CD4-positive, alpha-beta T cell treated with Interleukin-15 for 1 hour (primary cell): ENCODE measurements at places on chromosomes 6 and 20.

GRCh38 chr6:32178547-32179440, 589 bp downstream of the RNF5 start:
- DNase-seq: no peak

- no peak for DNase-seq
These were observed 17.8 kb upstream of the RSPO3 start for GRCh38 chr6:127100510-127101140.

DNA sequence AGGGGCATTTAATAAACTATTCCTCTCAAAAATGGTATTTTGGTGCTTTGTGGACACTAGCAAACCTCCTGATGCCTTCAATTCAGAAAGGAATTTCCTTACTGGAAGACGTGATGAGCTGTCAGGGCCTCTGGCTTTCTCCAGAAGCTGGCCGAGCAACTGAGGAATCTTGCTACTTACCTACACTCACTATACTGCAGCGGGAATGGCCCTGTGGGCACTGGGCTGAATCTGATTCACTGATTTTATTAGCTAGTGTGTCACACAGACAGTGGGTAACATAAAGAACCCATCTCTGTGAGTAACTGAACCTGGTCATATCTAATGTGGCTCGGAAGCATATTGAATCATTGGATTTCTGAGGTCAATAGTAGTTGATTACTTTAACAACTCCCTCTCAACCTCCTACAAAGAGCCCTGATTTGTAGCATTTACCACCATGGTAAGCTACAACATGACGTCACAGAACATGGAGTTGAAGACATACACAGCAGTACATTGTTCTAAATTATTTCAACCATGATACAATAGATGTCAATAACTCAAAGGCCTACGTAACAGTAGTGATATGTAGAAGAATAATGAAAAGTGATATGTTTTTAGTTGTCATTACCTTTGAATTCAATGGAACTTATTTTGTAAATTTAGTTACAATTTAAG, 232.1 kb downstream of the SYNE1 start:
- DNase-seq: no peak

DNA sequence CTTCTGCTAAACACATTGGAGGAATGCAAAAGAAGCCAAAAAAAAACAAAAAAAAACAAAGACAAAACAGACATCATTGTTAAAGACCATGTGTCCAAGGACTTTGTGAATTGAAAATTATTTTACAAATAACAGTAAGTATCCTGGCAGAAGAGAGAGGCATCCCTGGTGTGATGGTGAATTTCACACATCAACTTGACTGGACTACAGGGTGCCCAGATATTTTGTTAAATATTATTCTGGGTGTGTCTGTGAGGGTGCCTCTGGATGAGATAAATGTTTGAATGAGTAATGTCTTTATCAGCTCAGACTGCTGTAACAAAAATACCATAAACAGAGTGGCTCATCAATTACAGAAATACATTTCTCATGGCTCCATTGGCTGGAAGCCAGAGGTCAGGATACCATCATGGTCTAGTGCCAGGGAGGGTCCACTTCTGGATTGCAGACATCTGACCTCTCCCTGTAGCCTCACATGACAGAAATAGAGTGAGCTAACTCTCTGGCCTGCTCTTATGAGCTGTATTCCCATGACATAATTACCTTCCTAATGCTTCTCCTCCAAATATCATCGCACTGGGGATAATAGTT, 12.2 kb upstream of the C6orf118 start:
- DNase-seq: no peak

- no peak for DNase-seq
These were observed 1.3 kb downstream of the SCUBE3 start for GRCh38 chr6:35214869-35215664.

DNA sequence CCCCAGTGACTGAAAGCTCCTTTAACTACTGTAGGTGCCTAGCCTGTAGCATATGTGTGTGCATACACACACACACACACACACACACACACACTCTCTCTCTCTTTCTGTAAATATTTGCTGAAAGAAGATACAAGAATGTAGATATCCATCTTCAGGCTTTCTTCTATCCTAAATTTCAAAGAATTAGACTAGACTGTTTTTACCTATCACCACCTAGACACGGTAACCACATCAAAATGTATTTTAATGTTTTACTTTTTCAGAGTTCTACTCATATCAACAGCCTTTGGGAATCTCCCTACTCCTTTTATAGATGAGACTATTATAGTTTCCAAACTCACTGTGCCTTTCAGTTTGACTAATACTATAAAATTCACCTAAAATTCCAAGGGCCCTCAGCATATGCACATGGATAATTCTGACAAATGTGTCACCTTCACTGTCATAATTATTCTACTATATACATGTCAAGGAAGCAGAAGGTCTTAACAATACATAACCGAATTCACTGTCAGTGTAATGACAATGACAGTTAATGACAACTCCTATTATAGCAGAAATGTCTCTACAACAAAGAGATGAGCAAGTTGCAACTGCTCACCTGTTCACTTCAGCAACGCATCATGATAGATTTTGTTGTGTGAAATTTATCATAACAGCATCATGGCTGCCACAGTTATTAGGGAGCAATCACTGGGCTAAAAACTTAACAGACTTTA, 236.5 kb downstream of the GMPR start:
- DNase-seq: peak; percentile 44

- no peak for DNase-seq
These were observed 41.3 kb downstream of the RIN2 start for GRCh38 chr20:19799325-19799724.

- no peak for DNase-seq
These were observed 595 bp downstream of the FBXO5 start for GRCh38 chr6:152981989-152982903.

- no peak for DNase-seq
These were observed 172.8 kb downstream of the TINAG start for GRCh38 chr6:54481091-54481490.

GRCh38 chr6:108549741-108550140, 11.0 kb upstream of the FOXO3 start:
- DNase-seq: no peak
